ENCODE measurements at places on chromosomes 5 and 9.

DNA sequence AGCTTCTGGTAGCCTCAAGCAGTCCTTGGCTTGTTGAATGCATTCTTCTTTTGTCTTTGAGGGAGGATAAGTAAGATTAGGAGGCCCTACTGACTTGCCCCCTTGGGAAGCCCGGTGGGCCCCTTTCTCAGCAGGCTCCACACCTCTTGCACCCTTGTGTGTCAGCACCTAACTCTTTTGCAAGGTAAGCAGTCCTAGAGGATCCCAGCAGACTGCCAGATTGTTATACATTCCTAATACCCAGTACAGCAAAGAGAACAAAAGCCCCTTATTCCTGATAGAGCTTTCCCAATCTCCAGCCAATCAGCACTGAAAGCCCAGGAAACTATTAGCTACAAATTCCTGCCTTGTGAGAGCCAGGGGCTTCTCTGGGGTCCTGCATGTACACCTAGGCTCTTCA lies 152.8 kb downstream of the RAB3C start:
- DNase-seq = no peak

DNA sequence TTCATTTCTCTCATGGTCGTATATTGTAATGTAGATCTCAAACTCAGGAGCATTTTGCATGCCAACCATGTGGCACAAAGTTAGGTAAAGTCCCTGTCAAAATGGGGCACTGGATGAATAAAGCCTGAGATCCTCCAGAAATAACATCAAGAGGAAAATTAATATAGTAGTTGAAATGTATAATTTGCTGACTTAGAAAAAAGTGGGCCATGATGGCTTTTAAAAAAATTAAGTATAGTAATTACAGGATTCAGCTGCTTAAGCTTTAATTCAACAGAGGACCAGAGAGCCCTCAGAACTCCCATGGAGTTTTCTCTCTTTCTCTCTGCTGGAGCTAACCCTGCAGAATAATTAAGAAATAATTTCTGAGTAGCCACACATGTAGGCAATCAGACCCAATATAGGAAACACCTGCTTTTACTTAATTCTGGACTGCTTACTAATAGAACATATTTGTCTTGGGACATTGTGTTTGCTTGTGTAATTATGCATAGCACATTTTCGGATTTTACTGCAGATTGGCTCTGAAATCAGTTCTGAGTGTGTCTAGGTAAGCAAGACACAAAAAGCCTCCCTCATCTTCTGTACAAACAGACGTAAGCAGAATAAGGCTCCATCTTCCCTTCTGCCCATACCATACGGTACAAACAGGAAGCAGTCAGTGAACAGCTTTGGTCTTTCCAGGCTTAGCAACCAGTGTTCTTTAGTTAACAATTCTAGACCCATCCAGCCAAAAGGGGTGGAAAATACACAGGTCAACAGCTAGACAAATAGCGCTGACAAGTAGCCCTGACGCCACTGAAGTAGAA lies 26.5 kb upstream of the PCSK1 start:
- DNase-seq = no peak

GRCh38 chr5:149056616-149057165 lies 6.2 kb downstream of the SH3TC2 start:
- DNase-seq = no peak

DNA sequence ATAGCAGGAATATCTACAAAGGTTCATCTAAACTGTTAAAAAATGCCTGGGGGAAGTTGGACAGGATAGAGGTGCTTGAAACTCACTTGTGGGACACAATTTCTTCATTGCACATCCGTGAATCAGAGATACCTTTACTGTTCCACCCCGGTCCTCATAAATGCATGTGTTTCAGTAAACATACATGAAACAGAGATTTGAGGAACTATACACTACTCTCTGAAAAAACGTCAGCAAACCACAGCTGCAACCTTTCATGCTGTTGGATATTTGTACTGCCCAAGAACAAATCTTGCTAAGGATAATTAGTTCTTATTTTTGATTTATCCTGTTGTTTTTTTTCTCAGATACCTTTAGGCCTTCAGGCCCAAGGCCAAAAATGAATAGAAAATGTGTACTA lies 337.3 kb downstream of the KDM4C start:
- no peak for DNase-seq

All from stimulated activated CD4-positive, alpha-beta T cell treated with anti-CD3 and anti-CD28 coated beads, Interleukin-4, amount 100 ng/mL, for 4 hours (primary cell).